ENCODE measurements at places on chromosomes 16 and 17.

GRCh38 chr17:9003355-9004131, 17.8 kb upstream of the NTN1 start:
- DNase-seq = no peak

- DNase-seq = no peak
Observed at GRCh38 chr17:81031566-81032550, 3.1 kb upstream of the BAIAP2 start.

- DNase-seq = no peak
Observed at GRCh38 chr16:81513204-81514040, 68.8 kb downstream of the CMIP start.

- no peak for DNase-seq
Observed at GRCh38 chr16:3641801-3642396, 12.6 kb upstream of the DNASE1 start.

GRCh38 chr17:40103071-40103661, 2.8 kb upstream of the NR1D1 start:
- DNase-seq = no peak

- DNase-seq = no peak
Observed at GRCh38 chr16:1548727-1549126, 15.3 kb downstream of the TMEM204 start.

DNA sequence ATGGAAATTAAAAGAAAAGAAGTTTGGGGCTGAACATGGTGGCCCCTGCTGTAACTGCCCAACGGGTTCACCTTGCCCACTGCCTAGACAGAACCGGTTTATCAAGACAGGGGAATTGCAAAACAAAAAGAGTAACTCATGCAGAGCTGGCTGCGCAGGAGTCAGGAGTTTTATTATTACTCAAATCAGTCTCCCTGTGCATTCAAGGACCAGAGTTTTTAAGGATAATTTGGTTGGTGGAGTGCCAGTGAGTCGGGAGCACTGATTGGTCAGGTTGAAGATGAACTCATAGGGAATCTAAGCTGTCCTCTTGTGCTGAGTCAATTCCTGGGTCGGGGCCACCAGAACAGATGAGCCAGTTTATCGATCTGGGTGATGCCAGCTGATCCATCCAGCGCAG, 4.4 kb upstream of the SCPEP1 start:
- DNase-seq = no peak

- DNase-seq = no peak
Observed at GRCh38 chr16:69762814-69763598, 874 bp downstream of the WWP2 start.

GRCh38 chr16:53154513-53154912, 99.7 kb downstream of the CHD9 start:
- DNase-seq = peak; percentile 18

GRCh38 chr17:57552114-57552624, 192.9 kb downstream of the CCDC182 start:
- no peak for DNase-seq

DNA sequence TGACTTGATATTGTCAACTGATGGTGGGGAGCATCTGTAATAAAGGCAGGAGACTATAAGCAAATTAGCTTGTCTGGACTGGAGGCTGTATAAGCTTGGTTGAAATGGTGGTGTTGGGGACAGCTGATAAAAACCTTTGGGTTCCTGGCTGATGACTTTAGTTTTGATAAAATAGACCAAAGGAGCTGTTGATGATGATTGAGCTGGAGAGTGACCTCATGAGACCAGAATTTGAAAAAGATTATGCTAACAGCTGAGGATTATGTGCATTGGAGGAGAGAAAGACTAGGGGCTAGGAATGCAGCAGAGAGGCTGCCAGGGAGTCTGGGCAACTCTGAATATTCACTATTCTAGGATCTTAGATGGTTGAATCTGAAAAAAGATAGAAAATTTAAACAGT, 8.7 kb upstream of the CDC27 start:
- no peak for DNase-seq

DNA sequence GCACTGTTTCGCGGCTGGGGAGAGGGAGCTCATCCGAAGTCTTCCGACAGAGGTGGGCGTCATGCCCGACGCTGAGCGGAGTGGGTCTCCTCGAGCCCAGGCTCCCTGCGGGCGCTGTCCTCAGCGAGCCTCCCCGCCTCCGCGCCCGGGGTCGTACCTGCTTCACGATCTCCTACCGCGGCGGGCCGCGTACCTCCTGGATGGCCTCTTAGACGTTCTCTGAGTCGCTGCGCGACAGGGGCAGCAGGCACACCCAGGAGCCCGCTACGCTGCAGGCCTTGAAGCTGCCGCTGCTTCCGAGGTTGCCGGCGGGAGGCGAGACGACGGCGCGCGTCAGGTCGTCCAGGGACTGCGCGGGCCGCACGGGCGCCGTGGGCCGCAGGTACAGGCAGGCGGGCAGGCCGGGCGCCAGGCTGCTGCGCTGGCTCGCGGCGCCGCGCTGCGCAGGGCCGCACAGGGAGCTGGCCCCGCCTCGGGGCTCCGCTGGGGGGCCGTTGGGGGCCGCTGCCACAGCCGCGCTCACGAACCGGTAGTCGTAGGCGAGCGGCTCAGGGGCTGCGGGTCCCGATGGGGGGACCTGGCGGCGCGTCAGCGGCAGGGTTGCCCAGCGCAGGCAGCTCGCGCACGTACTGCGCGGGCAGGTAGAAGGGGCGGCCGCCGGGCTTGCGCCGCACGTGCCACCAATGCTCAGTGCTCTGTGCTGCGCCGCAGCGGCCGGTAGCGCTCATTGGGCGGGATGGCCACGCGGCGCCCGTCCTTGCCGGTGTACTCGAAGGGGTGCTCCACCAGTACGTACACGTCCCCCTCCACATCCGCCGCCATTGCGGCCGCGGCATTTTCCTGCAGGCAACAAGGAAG, 116.4 kb upstream of the SMURF2 start:
- peak; percentile 55 for DNase-seq

- DNase-seq = no peak
Observed at GRCh38 chr17:21004016-21004930, 38.5 kb downstream of the USP22 start.

DNA sequence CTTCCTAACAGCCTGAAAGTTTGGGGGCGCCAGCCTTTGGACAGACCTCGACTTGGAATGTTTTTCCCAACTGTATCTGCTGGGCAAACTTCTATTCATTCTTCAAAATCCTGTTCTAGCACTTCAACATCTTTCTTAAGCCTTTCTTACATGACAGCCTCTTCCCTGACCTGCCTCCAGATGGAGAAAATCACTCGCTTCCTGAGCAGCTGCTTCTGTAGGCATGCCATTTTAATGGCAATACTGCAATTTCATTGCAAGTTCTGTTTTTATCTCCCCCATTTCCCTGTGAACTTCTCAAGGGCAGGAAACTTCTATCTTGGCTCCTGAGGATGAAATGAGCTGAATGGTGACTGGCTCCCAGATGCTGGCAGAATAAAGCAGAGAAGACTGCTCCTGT, 128.8 kb upstream of the ASIC2 start:
- no peak for DNase-seq

DNA sequence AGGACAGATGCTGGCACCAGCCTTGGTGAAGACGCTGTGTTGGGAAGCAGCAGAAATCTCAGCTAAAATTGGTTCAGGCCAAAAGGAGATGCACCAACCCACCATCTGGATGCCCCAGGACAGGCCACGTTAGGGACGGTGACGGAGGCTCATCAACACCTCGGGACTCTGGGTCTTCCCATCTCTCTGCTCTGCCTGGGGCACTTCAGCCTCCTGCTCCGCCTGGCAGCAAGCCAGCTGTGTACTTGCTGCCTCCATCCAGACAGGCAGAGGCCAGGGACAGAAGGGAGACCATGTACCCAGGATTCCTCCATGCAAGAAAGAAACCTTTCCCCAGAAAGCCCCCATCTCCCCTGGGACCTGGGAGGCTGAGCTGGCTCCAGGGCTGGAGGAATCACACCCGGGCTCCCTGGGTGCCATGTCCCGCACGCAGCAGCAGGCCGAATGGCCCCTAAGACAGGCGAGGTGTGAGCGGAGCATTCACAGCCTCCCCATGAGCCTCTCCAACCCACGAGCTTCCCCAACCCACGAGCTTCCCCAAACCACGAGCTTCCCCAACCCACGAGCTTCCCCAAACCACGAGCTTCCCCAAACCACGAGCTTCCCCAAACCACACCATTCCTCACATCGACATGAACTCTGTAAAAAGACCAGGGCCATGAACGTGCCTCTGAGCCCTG, 274.5 kb downstream of the C16orf95 start:
- no peak for DNase-seq

DNA sequence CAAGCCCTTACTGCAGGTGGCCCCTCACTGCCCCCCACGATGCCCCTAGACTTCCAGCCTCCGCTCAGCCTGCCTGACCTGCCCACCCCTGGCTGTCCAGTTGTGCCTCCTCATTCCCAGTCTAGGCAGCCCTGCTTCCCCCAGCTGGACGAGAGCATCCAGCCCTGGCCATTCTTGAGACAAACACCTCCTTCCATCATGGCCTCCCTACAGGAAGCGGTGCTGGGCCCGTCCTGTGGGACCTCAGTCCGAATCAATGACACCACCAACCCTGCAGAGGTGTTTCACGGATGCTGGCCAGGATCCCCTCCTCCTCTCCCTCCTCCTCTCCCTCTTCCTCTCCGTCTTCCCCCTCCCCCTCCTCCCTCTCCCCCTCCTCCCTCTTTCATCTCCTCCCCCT, 28.3 kb downstream of the CCDC40 start:
- DNase-seq = no peak

GRCh38 chr16:10694306-10694705, 424 bp downstream of the TEKT5 start:
- DNase-seq = no peak

- no peak for DNase-seq
Observed at GRCh38 chr17:44983563-44983962, 15.5 kb upstream of the C1QL1 start.

DNA sequence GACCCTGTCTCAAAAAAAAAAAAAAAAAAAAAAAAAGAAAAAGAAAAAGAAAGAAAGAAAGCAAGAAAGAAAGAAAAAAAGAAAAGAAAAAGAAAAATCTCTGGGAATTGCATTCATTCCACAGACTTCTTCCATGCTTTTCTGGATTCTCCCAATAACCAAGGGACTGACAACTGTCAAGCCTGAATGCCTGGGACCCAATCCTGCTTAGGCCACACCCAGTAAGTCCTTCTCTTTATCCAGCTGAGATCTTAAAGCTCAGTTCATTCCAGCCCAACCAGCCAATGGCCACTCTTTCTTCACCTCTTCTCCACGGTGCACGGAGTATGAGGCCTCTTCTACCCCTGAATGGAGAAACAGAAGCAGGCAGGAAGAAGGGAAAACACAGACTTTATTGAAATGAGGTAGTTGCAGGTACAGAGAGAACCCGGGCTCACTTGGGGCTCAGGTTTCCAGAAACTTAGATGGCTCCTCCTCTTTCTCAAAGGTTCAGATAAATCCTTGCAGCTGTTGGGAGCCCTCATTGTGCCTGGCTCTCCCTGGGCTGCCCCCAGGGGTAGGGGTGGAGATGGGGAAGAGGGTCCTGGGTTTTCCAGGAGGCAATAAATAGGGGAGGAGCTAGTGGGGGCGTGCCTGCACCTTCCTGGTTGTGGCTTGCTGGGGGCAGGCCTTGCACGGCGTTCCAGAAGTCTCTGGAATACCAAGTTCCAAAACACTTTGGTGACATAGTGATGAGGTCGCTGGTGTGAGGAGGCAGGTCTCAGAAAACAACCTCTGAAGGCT, 2.5 kb downstream of the HOXB1 start:
- DNase-seq = no peak

GRCh38 chr17:43588121-43588520, 42.0 kb upstream of the ETV4 start:
- no peak for DNase-seq

- no peak for DNase-seq
Observed at GRCh38 chr17:60256174-60256573, 106.4 kb downstream of the CA4 start.

- DNase-seq = no peak
Observed at GRCh38 chr17:28320215-28321061, 1.4 kb downstream of the TMEM97 start.

DNA sequence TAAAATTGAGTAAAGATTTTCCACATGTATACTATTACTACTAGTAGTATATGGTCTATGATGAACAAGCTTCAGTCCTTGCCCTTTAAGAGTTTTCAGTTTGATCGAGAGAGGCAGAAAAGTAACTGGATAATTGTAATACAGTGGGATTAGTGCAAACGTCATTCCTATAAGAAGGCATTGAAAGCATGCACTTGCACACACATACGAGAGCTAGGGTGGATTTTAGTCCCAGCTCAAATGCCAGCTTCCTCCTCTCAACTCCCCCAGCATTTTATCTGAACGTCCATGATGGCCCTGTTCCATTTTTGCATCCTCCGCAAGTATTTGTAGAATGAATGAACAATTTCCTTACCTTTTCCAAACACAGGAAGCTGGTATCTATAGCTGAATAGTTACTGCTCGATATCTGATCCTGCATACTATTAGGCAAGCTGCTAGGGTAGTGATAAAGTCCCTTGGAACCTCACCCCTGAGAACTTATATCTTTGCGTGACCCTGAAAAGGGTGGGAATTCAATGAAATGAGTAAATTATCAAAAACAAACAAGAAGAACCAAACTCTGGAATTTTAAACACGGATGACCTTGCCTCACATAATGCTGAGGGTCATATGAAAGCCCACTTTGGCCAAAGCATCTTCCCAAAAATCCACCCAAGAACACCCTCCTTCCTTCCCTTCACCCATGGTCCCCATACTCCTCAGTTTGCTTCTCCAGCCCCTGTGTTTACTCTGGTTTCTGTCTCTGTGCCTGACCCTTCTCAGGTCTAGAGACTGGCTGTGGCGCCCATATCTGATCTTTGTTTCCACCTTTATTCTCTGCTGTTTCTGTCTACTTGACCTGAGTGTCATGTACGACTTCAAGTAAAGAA, 60.5 kb downstream of the TMEM100 start:
- peak; percentile 51 for DNase-seq

GRCh38 chr17:64565563-64565962, 58.8 kb downstream of the CEP95 start:
- no peak for DNase-seq

DNA sequence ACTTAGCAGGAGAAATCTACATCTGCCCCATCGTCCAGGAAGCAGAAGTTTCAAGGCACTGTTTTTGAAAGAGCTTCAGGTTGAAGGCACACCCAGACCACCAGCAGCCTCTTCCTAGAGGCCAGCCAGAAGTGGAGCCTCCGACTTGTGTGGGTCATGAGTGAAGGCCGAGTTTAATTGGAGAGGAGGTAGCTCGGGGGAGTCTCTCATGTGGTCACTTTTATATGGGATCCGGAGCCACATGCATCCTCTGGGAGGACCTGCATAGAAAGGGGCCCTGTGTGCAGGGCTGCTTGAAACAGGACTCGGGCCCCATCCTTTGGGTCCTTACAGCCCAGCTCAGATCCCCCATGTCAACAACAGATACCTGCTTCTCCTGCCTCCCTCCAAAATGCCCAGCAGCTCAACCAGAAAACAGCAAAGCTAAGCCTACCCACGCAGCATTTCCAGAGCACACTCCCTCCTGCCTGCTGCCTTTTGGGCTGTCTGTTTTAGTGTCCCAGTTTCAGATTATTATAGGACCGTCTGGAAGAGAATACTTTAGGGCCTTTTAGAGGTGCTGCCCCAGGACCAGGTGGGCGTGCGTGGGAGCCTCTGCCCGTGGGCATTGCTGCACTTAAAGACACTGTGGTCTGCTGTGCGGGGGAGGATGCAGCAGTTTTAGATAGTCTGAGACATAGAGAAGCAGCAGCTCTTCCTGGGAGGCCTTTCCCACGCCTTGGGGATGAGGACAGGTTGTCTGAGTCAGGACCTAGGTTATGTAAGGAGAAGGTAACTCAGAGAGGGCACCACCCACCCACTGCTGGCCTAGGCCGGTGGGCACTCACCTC, 29.5 kb downstream of the MPRIP start:
- DNase-seq = no peak
